ENCODE measurements at places on chromosomes 2 and 18.
A peak's percentile ranks its signal among the peaks of the same experiment; 100 is the strongest.

DNA sequence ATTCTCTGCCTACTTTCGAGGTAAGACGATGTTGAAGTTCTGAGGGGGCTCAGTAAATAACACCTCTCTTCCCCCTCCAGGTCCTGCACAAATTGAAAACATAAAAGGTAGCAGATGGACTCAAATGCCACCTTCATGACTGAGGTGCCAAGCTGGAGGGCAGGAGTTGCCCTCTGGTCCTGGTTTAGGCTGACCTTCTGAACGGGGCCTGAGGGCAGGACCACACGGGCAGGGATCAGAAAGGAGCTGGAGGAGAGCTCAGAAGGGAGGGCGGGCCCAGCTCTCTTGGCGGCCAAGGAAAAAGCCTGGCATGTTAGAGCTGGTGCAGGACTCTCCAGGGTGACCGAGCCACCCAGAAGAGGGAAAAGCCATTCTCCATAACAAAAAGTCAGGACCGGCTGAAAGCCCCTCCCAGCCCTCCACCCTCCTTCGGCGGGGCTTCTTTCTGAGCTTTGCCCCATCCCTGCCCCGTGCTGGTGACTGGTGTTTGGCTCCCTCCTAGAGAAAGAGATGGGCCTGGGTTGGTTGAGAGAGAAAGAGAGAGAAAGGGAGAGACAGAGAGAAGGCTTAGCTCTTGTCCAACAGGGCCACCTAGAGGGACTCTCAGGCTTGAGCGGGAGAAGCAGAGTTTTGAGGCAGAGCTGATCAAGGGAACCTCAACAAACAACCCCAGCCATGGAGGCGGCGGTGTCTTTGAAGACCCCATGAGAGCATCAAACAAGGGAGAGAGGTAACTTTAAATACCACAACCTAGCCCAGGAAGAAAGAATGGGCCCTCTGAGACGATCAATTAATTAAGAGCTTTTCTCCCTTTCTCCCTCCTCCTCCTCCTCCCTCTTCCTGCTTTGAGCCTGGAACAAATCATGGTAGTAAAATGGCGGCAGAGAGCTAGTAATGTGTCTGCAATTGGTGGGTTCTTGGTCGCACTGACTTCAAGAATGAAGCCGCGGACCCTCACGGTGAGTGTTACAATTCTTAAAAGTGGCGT lies 50.8 kb downstream of the WIPF1 start:
- DNase-seq, result peak; percentile 36

- no peak for DNase-seq
These were observed 289.1 kb downstream of the TRIB2 start for GRCh38 chr2:13005761-13006335.

DNA sequence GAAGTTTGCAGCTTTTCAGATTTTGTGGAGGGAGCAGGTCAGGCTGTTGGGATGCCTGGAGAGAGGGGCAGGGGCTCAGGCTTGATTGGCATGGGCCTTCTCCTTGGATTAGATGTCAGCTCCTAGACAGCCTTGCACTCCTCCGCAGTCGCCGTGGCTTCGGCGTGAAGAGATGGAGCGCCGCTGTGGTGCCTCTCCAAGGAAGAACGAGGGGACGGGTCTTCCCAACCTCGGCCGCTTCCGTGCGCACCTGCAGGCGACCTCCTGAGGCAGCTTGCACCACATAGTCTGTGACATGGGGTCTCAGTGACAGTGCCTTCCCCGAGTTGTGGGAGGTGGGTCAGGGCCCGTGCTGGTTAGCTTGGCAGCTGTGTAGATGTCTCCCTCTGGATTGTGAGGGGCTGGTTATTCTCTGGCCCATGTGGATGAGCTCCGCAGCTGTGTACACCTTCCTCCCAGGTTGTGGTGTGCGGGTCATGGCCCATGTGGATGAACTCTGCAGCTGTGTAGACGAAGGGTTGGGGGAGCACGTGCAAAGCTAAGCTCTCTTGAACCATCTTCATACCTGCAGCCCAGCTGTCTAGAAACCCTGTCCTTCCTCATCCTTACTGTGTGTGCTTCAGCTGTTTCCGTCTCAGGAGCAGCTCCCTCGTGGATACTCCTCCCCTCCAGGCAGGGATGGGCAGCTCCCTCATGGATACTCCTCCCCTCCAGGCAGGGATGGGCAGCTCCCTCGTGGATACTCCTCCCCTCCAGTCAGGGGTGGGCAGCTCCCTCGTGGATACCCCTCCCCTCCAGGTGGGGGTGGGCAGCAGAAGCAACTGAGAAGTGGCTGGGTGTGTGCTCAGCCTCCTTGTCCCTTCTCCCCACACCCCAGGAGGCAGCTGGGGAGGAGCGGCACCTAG lies 170.3 kb downstream of the LDLRAD4 start:
- no peak for DNase-seq

DNA sequence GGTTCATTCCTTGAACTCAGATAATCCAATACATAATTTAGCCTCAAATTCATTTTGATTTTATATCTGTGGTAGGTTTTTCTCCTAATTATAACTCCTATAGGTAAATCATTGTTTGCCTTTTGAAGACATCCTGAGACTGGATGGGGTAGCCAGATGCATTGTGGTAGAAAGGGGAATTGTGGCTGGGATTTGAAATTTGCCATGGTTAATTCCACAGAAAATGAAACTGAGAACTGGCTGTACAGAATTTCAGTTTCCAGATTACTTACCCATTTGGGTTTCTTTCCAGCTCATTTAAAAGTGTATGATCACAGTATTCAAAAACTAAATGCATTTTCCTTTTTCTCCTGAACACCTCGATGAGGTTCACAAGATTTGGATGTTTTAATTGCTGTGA lies 18.2 kb downstream of the CDKL4 start:
- no peak for DNase-seq

DNA sequence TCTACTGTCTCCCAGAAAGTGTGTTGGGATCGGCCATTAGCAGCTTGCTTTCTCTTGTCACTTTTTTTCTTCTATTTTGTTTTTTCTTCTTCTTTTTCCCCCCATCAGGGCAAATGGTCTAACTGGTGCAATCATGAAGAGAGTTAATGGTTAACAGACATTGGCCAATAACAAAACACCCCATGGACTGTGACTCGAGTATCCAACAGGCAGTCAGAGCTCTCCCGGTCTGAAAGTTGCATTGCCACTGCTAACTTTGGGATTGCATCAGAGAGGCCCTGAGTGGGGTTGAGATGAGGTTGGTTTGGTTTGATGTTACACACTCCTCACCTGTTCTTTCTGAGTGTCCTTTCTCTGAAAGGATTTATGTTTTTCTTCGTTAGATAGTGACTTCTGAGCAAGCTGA lies 12.9 kb upstream of the SNORC start:
- DNase-seq, result no peak

DNA sequence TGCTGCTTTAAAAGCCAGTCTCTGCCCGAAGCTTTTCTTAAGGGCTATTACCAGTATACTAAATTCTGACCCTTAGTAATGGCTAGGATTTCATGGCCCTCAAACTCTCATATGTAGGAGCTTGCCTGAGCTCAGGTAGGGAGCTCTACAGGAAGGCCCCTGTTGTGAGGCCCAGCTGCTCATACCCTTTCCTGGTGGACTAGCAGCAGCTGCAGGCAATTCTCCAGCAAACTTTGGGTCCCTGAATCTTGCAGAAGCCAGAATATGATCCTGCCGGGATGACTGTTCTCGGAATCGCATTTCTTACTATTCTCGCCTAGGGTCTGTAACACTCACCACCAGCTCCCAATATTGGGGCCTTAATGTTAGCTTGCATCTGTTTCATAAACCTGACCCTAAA lies 106.4 kb upstream of the SERTAD2 start:
- DNase-seq, result no peak

GRCh38 chr2:153990771-153991170 lies 119.0 kb downstream of the GALNT13 start:
- DNase-seq, result no peak

DNA sequence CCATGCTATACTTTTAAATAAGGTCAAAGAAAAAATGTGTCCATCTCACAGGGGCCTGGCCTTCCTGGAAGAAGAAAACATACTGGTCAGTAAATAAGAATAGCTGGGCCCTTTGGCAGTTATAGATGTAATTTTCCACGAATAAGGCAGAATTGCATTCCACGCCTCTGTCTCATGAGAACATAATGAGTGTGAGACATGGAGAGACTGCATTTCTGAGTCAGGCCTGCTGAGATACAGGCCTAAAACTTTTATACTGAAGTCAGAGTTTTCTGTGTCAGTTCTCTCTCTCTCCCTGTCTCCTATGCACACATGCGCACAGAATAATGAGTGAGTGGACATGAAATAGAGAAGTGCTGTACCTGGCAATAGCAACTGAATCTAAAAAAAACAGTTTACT lies 20.4 kb upstream of the IL1R1 start:
- no peak for DNase-seq

DNA sequence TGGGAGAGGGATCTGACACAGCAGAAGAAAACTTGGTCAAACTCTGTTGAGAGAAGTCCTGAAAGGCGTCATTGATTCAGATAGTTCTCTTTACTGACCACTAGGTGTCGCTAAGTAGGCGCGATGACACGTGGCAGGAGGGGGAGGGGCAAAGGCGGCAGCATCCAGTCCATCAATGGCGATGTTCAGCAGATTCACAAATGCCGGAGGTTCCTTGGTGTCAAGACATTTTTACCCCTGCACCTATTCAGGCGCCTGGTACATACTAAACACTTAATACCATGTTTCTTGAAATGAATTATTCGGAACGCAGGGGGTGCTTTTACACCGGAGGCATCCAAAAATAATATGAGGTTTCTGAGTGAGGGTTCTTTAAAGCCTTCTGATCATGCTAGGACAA lies 3.0 kb upstream of the PLEK start:
- peak; percentile 87 for DNase-seq

GRCh38 chr2:201436141-201436540 lies 15.1 kb downstream of the TRAK2 start:
- DNase-seq, result no peak

DNA sequence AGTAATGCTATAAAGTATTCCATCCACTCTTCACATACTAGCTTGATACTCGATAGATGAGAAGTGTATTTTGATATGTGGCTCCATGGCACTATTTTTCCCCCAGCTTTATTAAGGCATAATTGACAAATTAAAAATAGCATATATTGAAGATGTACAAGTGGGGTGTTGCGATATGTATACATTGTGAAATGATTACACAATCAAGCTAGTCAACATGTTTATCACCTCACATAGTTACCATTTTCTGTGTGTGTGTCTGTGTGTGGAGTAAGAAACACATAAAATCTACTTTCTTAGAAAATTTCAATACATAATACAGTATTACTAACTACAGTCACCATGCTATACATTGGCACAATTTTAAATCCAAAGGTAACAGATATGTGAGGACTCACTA lies 82.5 kb upstream of the MYT1L start:
- no peak for DNase-seq

DNA sequence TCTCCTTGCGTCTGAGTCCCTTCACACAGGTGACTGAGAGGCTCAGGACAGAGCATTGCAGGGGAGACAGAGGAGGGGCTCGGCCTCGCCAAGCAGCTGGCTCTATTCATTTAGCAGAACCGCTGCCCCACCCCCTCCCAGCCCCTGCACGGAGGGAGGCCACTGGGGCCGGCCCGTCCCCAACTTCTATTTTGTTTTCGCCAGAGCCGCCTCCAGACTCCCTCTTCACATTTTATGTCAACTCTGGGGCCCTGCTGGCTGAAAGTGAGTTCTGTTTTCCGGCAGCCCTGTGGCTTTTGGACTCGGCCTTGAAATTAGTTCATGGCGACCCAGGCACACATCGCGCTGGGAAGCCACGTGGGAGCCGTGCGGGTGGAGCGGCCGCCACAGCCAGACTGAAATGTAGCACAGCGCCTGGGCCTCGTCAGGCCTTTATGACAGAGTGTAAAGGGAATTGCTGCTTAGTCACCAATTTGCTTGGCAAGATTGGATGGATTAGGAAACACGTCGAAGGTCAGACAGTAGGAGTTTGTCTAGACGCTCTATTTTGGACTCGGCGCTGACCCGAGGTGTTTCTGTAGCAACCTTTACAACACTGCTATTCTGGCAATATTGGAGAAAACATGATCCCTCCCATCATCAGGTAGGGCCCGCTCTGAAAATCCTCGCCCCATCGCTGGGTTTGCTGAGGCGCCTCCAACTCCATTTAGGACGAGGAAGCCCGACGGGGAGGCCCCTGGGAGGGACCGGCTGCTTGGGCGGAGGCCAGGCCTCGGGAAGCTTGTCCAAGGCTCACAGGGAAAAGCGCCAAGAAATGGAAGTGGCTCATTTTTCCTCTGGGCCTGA lies 90.7 kb upstream of the CTDP1 start:
- no peak for DNase-seq

GRCh38 chr18:70554854-70555445 lies 266.1 kb downstream of the SOCS6 start:
- no peak for DNase-seq

- no peak for DNase-seq
These were observed 380.6 kb upstream of the NXPH2 start for GRCh38 chr2:139160836-139161235.

DNA sequence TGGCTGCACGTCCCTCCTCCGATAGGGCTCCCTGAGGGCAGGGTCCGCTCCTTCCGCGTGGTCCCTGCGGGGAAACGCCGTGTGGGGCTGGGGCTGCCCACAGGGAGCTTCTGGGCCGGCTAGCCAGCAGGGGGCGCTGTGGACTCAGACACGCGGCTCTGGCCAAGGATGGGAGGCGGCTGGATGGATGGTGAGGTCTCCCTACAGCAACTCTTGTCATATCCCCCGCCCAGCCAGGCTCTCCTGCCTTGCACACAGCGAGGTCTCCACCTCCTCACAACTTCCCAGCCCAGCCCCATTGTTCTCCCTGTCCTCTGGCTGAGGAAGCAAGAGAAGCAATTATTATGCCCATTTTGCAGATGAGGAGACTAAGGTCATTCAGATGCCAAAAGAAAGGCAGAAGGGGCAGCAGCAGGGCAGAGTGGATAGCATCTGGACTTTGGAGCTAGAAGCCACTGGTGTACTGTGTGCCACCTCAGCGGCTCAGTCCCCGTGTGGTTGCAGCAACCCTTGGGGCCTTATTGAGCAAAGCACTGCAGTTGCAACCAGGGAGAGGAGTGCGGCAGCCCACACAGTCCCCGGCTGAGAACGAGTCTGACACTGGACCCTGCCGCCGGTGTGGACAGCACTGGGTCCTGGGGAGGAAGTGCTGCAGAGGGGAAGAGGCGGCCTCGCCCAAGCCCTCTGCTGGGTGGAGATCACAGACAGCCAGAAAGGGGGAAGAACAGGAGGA lies 99.0 kb downstream of the ZFP36L2 start:
- peak; percentile 98 for DNase-seq

DNA sequence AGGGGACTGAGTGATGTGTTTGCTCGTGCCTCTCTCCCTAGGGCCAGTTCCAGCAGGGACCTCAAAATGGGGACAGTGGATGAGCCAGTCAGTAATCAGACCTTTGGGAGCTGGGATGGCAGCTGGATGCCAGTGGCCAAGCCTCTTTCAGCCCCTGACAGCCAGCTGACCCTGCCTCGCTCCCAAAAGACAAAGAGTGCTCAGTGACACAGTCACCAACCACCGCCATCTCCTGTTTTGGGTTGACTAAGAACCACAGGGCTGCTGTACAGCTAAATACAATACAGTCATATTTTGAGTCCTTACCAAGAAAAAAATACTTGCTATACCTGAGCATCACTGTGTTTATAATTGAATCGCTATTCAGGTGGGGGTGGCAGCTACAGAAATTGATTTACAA lies 75.7 kb downstream of the POU3F3 start:
- DNase-seq, result no peak

All from stimulated activated naive CD8-positive, alpha-beta T cell treated with anti-CD3 and anti-CD28 coated beads, Interleukin-15, Interleukin-2, amounts not matched to agents 100 U/mL and 50 U/mL, for 24 hours (primary cell).